ENCODE measurements at places on chromosomes 5 and 9.

DNA sequence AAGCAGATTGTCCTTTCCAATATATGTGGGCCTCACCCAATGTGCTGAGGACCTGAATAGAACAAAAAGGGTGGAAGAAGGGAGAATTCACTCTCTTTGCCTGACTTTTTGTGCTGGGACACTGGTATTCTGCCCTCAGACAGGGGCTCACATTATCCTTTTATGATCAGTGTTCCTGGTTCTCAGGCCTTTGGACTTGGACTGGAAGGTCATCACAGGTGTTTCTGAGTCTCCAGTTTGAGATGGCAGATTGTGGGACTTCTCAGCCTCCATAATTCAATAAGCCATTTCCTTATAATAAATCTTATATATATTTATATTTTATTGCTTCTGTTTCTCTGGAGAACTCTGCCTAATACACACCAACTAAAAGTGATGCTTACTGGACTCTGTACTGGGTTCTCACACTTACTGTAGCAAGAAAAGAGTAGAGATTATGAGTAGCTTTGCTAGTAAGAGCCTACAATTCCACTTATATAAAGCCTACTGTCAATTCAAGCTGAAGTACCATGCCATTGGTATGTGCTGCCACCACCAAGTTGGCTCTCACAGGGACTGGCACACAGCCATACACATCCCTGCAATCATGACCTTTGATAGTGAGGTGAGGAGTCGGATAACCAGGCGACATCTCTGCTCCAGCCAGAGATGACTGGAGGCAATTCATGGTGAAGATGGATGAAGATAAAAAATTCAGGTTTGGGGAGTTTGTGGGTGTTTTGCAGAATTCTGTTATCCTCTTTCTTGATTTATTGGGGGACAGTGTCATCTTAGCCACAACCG is 130.7 kb upstream of the NR3C1 start:
- DNase-seq, result no peak

GRCh38 chr5:180643191-180643851 is 6.1 kb downstream of the FLT4 start:
- DNase-seq, result no peak

DNA sequence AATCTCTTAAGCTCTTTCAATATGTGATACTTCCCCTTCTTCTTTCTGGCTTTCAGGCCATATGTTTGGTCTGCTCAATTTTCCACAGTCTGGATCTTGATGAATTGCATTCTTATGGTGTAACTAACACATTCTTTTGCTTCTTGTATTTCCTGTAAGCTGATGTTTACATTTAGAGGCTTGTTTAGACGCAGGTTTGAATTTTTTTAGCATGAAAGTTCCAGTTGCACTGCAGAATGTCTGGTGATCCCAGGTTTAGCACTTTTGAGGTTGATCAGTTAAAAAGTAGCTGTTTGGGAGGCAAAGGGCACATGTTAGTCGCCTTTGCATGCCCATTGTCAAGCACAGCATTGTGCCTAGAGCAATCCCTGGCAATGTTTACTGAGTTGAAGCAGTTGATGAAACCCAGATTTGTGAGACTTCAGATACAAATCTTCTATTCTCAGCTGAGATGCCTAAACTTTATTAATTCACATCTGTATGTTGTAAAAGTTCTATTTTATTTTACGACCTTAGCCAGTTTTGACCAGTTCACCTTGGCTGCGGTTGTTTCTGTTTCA is 59.6 kb upstream of the SPATA31C2 start:
- no peak for DNase-seq

- DNase-seq, result peak; percentile 61
These were observed 53.3 kb upstream of the FAM169A start for GRCh38 chr5:74919487-74919886.

DNA sequence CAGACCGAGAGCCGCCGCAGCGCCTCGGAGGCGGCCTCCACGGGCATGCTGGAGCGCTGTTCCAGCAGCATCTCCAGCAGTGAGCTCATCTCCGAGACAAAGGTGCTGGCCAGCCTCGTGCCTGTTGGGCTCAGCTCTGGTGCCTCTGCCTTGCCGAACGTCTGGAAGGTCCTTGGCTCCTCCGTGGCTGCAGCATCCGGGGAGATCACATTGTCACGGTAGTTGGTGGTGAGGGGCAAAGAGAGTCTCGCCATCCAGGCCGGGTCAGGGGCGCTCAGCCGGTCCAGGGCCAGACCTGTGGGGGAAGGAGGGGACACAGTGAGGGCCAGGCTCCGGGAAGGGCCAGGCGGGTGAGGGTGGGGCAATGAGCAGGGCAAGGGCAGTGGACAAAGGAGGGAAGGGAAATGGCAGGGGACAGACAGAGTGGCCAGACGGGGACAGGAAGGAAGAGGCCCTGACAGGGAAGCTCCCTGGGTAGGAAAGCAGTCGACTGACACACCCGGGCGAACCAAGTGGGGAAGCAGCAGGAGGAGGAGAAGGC is 12.4 kb downstream of the PCDH12 start:
- no peak for DNase-seq

GRCh38 chr9:131180454-131180853 is 55.1 kb downstream of the NUP214 start:
- DNase-seq, result no peak

DNA sequence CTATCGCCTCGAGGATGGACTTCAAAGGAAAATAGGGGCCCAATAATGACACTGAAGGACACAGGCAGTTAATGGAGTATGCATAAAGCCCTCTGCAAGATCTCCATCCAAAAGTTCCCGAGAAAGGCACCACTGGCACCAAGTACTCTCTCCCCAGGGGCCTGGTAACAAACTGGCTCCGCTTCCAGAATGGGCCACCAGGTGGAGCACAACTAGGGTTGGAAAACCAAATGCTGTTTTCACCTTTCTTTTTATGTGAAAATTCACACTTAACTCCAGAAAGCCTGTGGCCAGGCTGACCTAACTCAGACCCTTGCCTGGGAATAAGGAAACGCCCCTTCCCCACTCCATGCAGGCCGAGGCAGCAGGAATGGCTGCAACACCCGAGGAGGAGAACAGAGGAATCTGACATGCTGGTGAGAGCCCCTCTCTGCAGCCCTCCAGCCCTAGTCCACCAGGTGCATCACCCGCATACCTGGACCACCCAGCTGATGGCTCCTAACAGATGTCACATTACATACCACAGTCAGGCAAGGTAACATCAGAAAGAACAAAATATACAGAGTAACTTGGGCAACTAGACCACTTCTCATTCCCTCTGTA is 42.8 kb downstream of the CAMSAP1 start:
- peak; percentile 81 for DNase-seq

- DNase-seq, result no peak
These were observed 371.5 kb downstream of the NR2F1-AS1 start for GRCh38 chr5:93209476-93209875.

DNA sequence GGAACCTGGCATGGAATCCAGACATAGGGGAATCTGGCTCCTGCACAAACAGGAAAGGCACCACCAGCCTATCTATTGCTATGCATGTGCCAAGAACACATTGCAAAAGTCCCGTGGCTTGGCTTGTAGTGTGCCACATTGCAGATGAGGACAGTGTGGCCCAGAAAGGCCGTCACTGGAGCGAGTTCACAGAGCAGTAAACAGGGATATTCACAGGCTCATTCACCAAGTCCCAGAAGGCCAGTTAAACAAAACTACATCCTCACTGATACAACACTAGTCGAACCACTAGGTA is 39.6 kb upstream of the TRIM32 start:
- no peak for DNase-seq

DNA sequence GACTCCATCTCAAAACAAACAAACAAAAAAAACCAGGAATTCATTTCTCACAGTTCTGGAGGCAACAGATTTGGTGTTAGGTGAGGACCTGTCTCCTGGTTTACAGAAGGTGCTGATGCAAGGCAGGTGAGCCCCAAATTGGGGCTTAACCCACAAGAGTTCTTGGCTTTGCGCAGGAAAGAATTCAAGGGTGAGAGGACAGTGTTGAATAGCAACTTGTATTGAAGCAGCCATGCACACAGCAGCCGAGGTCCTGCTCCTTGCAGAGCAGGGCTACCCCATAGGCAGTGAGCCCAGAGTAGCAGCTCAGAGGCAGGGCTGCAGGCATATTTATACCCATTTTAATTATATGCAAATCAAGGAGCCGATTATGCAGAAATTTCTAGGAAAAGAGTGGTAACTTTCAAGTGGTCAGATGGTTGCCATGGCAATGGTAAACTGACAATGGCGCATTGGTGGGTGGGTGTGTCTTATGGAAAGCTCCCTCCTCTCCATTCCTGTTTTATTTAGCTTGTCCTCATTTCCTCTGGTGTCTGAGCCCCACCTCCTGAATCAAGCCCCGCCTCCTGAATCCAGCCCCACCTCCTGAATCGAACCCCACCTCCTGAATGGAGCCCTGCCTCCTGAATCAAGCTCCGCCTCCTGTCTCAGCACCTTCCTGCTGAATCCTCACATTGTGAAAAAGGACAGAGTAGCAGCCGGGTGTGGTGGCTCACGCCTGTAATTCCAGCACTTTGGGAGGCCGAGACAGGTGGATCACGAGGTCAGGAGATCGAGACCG is 34.5 kb upstream of the COL5A1 start:
- DNase-seq, result peak; percentile 9

- no peak for DNase-seq
These were observed 527 bp downstream of the MEF2C start for GRCh38 chr5:88882276-88883038.

- DNase-seq, result no peak
These were observed 22.3 kb upstream of the GABRP start for GRCh38 chr5:170761048-170761707.

DNA sequence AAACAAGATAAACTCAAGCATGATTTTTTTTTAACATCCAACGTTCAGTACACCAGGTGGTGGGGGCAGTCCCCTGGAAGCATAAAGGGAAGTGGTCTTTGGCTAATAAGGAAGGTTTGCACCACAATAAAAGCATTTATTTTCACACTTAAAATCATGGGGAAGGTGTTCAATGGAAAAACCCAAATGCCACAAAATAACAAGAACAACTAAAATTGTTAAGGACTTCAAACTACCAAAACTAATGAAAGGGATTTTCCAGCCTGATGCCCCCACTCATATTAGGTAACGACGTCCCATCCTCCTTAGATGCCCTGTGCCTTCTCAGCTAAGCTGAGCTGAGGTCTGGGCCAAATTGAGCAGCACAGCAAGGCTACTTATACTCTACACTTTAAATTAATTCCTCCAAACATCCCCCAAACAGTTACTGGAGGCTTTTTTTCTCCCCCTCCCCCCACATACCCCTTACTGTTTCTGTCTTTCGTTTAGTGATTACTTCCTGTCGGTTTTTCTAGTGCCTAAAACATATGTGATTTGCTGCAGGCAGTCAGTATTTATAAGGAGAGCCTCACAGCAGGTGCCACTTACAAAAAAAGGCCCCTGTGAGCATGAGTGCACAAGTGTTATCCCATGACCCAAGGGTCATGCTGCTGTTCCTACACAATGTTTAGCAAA is 259.7 kb upstream of the ZNF608 start:
- DNase-seq, result peak; percentile 22

DNA sequence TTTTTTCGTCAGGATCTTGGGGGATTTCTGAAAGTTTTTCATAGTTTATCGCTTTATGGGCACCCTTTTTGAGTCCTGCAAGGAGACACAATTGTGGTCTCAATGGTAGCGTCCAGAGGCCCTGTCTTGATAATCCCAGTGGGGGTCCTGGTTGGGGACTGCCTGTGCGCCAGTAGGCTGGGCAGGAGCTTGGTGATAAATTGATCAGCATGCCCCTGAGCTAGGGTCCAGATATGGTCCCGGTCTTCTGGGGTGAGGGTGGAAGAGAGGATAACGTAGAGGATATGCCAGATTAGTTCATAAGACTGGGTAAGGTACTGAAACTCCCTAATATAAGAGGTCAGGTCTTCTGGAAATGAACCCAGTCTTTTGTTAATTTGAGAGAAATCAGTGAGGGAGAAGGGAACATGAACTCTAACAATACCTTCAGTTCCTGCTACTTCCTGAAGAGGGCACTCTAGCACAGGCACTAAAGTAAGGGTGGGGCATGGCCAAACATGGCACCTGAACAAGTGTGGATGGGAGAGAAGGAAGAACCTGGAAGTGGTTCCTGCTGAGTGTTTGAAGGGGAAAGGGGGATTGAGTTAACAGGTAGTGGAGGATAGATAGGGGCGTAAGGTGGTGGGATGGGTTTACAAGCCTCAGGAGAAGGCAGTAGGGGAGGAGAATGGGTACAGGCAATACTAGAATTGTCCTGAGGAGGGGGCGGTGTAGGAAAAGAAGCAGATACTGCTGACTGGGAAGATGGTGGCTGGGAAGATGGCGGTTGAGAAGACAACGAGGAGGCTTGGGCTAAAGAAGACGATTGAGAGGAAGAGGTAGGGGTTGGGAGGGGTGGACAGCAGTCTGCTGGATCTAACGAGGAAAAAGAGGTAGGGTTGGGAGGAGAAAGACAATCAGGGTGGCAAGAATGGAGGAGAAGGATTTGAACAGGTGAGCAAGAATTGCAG is 33.8 kb upstream of the ANXA2R start:
- DNase-seq, result peak; percentile 65

- DNase-seq, result no peak
These were observed 29.1 kb downstream of the TNC start for GRCh38 chr9:115088860-115089259.

- no peak for DNase-seq
These were observed 60.1 kb downstream of the GADD45G start for GRCh38 chr9:89664896-89665329.

DNA sequence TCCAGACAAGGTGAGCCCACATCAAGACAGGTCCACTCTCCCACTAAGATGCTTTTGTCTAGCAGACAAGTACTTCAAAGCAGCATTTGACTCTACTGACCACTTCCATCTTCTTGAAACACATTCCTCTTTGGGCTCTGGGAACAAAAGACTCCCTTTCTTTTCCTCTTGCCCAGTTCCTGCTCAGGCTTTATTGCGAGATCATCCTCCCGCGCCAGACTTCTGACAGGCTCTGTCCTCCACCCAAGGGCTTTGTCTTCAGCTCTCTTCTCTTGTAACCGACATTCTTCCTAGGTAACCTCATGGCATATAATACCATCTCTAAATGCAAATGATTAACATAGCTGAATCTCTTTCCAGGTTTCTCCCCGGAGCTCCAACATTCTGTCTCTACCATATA is 85.8 kb downstream of the NUDT12 start:
- no peak for DNase-seq

- DNase-seq, result no peak
These were observed 120.6 kb upstream of the MEF2C start for GRCh38 chr5:89003563-89004036.

DNA sequence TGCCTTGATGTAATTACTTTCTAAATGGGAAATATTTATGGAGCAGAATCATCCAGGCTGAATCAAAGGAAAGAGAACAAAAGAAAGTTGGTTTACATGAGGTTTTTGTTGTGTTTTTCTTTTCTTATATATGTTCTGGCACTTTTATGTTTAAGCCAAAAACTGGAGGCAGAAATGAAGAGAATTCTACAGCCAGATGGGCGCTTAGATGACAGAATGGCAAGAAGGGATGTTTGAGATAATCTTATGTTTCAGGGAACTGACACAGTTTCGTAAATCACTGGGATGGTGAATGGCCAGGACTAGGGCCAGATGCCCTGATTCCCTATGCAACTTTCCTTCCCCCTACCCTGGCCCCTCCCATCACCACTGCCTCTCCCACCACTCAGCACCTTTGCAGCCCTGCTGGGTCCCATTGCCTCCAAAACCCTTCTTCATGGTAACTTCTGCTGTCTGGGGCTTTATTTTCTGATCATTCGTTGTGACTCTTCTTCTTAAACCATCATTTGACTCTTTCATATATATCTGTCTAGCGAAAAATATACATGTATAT is 111.8 kb downstream of the EFNA5 start:
- no peak for DNase-seq

Data from GM13976 (cell line).